Activated CD8-positive, alpha-beta T cell treated with anti-CD3 and anti-CD28 coated beads, Interleukin-2, amount 10 ng/mL, durations not matched to agents 7 days and 5 days (primary cell): ENCODE measurements at places on chromosomes 4 and X. TPM values are rescaled to one million over a fixed set of nuclear protein-coding genes. Genes with fewer than 3 reads are reported as not detected.
A peak's percentile ranks its signal among the peaks of the same experiment; 100 is the strongest.

- DNase-seq = no peak
Measured at GRCh38 chrX:108732630-108733321, 3.6 kb downstream of the IRS4 start.

DNA sequence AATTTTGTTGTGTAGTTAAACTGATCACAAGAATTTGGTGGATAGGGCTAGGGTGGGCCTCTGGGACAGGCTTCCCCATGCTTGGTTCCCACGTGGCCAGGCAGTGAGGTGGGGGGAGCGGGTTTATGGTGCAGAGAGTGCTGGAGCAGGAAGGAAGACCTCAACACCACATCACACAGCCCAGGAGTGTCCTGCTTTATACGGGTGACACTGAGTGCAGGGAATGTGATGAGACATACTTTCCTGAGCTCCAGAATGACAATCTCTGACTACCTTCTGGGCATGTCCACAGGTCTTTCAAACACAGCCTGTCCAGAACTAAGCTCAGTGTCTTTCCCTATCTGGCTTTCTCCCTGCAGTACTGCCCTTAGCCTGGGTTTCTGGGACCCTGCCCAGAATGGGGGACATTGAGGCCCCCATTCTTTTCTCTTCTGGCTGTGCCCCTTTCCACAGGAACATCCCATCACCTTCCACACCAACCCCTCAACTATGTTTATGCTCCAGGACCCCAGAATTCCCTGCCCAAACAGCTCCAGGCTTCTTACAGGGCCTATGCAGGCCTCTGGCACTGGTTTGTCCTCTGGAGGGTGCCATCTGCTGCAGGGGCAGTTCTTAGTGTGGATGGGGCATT is 36.5 kb upstream of the RASL11B start:
- DNase-seq = no peak

GRCh38 chr4:23934915-23935314 is 45.1 kb upstream of the PPARGC1A start:
- no peak for DNase-seq

LEF1 gene
- total RNA-seq = 205 TPM

DNA sequence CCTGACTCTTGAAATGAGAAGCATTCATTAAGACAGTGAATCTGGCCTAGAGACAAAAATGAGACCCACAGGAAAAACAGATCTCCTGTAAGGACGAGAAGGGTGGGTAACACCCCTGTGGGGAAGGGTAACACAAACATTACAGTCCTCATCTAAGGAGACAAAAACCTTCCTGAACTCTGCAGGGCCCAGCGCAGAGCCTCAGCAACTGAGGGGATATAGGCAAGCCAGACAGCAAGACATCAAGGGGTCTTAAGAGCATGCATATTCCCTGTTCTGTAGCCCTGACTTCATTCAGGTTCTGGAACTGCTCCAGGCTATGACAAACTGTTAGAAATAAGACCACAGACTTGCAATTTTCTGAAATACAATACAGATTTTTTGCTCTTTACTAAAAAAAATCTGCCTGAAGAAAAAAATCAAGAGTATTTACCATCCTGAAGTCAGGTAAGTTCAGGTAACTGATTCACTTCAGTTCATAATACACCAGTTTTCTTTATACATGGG is 15.5 kb downstream of the COX18 start:
- no peak for DNase-seq

CXCL9 gene
- not detected for total RNA-seq

DNA sequence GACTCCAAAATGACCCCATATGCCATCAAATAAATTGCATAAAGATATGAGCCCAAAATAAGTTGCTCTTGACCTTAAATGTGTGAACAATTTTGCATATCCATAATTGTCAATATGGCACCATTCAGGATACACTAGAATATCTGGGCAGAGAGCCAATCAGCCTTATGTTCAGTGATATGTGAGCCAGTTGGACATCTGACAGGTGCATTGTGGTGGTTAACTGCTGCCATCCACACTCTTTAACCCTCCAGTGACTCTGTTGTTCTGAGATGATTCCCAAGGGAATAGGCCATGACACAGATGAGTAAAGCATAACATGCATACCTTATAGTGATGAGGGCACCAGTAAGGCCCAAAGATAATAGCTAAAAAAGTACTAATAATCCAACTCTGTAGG is 500.1 kb downstream of the PCDH18 start:
- no peak for DNase-seq

GRCh38 chr4:147482281-147482680 is 1.4 kb downstream of the EDNRA start:
- DNase-seq = no peak

GRCh38 chr4:94934201-94934600 is 176.4 kb downstream of the BMPR1B start:
- no peak for DNase-seq

- DNase-seq = no peak
Measured at GRCh38 chr4:181331214-181331613, 912.0 kb upstream of the TENM3 start.

DNA sequence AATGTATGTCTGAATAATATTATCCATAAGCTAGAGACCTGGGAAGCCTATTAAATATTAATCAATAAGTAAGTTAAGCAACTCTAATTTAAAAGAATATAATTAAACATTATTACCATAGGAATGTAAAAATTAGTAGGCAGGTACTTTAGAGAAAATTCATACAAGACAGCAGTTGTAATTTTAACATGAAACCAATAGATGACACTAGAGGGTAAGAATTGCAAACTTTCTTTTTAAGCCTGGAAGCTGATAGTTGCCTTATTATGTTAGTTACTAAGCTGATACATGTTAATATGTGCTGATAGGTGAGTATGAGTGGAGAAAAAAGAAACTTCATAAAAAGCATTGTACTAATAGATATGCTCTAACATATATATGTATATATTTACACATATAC is 1157.4 kb downstream of the FAM133A start:
- no peak for DNase-seq

DNA sequence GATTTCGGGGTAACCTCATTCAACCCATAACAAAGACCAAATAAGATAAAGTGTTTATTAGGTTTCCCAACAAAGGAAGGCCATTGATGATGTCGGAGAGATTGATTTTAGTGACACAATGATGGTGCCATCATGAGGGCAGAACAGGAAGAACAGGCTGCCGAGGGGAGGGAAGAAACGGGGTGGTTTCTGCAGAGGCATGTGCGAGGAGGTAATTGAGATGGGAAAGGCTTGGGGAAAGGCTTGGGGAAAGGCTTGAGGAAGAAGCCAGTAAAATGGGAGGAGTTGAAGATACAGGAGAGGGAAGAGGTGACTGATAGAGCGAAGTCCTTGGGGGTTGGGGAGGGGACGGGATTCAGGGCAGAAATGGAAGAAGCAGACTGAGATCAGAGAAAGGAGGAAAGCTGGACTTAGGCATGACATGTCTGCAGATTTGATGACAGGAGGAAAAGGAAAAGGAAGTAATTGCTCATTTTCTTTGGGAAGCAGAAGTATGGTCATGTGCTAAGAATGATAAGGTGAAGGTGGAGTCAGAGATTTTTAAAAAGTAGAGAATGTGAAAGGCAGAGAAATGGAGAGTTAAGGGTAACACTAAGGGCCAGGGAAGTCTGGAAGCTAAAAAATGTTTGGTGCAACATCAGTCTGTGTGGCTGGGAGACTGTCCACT is 6.0 kb downstream of the HPSE start:
- no peak for DNase-seq

DNA sequence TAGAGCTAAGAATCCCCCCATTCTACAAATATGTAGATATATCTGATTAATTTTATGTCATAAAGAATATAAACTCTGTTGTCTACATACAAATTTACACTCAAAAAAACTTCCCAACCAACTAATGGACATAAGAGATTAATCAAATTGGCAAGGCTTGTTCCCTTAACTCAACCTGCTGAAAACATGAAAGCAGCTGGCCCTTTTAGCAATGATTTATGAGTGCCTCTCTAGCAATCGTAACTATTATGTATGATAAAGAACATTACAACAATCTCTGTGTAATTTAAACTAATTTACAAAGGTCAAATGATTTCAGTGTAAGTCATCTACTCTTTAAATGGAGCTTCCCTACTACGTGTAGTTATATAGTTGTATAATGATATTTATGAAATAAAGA is 83.1 kb upstream of the FTHL17 start:
- DNase-seq = no peak

DNA sequence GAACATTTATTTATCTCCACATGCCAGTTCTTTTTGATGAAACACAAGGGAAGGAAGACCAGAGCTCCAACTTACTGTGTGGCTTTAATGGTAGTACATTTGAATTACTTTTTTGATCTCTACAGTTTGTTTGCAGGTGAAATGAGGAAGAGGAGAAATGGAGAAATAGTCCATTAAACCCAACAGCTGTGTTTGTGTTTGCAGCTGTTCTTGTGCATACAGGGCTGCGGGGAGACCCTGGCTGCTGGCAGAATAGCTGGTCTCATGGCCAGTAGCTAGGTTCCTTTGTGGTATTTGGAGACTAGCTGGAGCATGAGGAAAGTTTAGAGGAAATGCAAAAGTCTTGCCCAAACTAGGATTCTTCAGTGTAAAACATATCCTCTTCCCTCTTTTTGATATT is 374.8 kb downstream of the GPAT3 start:
- DNase-seq = no peak

GRCh38 chr4:112515198-112516065 is 548 bp downstream of the NEUROG2 start:
- DNase-seq = peak; percentile 55

KIT gene
- total RNA-seq = 4.2 TPM

FAM9B gene
- total RNA-seq = not detected

DNA sequence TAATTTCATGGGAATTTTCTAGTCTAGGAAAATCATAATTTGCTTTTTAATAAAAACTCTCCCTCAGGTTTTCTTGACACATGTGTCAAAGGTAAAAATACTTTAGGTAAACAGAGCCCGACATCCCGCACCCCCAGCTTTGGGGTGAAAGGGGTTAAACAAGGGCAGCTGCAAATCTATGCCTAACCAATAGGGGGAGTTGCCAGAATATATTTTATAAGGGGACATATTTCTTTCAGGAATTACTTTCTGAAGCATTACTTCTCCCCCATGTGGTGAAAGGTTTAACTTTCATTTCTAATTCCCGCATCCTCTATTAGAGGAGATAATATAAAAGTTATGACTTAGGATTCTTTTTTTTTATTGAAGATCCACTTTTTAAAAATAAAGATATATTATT is 53.9 kb upstream of the HEPH start:
- DNase-seq = no peak

GRCh38 chr4:183601381-183601780 is 57.6 kb downstream of the RWDD4 start:
- no peak for DNase-seq

DNA sequence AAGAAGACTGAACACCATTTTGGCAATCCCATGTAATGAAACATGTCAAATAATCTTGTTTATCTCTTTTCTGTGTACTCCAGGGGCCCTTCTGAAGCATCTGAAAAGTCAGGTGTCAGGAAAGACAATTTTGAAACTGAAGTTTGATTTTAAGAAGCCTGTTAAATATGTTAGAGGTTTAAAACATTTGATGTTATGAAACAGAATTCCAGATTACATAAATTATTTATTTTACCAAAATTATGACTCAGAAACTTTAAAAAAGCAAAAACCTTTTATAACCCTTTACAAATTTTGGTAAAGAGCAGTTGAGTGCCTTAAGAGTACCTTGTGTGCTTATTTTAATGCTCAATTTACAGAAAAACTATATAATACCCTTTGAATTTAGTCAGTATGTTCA is 130.8 kb downstream of the PAPSS1 start:
- no peak for DNase-seq

TCEAL9 gene
- total RNA-seq = 1.2 TPM

FTSJ1 gene
- total RNA-seq = 64.9 TPM

XPNPEP2 gene
- 1.6 TPM for total RNA-seq

DNA sequence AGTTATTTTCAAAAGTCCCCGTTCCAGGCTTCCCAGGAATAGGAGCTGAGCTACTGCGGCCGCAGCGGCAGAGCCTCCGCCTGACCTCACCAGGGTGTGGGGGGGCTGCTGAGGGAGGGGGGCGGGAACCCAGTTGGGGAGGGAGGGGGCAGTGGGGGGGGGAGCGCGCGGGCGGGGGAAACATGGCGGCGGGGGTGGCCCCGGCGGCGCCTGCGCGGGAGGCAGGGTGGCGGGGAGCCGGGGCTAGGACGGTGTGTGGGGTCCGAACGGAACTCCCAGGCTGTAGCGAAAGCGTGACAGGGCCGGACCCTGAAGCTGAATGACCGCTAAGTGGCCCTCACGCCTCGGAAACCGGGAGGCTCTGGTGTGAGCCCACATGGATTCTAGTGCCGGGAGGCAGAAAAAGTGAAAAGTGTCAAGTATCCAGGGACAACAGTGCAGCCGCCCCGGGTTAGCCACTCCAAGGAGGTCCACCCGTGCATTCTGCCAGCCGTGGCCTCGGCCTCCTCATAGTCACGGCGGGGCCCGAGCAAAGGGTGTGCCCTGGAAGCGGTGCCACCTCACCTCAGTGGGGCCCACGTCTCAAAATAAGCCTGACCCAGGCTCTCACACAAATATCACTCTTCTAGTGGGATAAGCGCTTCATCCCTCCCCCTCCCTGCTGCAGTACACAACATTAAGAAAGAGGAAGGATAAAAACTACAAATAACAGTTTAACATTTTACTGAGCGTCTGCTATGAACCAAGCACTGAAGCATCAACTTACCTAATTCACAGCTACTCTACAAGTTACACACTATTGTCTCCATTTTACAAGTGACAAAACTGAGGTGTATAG is at the start of gene KLHL13:
Gene KLHL13 (minus strand): TSS at position 98 of the 838 bp plus-strand sequence. CDS start 88,337 bp downstream, outside the sequence.
- DNase-seq = peak; percentile 20

DNA sequence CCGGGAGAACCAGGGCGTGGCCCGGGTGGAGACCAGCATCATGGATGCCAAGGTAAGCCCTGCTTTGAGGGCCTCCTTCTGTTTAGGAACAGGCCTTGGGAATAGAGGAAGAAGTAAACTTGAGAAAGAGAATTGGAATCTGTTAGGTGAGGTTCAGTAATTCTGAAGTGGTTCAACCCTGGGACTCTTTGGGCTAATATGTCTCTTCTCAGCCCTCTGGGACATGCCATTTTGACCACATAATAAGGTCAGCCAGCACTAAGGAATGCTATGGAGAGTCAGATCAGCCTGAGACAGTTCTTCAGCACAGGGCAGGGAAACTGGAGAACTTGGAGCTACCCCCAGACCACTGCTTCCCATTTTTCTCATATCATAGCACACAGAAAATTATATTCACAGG is 63.3 kb upstream of the PRPS1 start:
- DNase-seq = no peak

- DNase-seq = no peak
Measured at GRCh38 chrX:14476205-14476604, 53.1 kb upstream of the GLRA2 start.

ASMT gene
- not detected for total RNA-seq

DNA sequence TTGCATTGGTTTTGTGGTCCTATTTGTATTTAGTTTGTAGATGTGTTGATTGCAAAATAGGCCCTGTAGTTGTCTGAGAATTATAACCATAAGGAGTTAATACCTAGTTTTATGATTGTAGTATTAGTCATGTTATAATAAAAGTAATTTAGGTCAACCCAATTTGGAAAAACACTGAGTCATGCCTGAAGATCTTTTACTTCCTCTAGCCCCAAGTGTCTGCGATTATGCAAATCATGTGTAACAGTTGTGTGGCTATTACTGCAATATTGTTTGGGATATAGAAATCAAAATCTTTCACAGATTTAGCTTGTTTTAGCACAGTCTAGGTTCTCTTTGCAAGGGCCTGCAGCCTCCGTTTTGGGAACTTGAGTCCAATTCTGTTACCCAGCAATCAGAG is 12.6 kb downstream of the SRD5A3 start:
- no peak for DNase-seq
